RCC 7860 (cell line): ENCODE measurements at places on chromosomes 6 and 20.
A peak's percentile ranks its signal among the peaks of the same experiment; 100 is the strongest.

DNA sequence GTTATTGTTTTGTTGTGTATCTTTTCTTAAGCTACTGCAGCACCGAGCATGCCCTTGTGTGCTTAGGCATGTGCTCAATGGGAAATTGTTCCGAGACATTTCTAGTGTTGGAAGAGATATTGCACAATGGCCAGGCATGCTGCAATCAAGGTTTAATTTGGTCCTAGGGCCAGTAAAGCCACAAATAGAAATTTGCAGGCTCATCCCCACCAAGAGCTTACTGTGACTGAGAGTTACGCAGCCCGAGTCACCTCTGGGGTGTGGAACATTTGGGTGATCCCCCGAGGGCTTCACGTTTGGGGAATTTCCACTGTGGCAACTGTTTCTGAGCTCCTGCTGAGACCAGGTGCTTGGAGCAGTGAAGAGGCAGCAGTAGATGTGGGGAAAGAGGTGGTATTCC lies 65.8 kb downstream of the ADTRP start:
- DNase-seq, result no peak

GRCh38 chr6:96575359-96575758 lies 12.4 kb downstream of the FHL5 start:
- no peak for DNase-seq

GRCh38 chr6:52603000-52603795 lies 26.3 kb upstream of the TRAM2 start:
- peak; percentile 56 for DNase-seq

DNA sequence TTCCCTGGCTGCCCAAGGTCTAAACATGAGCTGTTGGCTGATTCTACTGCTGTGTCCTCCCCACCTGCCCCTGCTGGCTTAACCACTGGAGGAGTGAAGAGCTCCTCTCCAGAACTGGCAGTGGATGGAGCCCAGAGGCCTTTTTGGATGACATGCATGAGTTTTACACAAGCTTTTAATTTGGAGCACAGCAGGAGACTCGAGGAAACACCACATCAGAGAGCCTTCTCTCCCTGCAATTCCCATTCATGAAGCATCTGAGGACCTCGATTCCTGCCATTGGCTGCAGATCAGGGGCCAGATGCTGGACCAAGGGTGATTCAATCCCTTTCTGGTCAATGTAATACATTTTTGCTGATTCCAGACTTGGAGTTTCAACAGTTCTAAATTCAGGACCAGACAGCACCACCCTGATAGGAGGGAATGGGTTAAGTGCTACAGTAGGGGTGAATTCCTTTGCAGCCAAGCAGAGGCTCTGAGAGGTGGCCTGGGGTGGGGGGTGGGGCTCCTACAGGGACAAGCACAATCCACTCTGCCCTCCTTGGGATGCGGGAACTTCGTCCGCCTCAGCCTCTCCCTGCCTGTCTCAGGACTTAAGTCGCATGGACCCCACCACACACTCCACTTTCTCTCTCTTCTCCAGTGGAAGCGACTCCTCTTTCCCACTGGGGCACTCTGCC lies 599 bp upstream of the PSORS1C1 start:
- peak; percentile 34 for DNase-seq

GRCh38 chr6:27303613-27304272 lies 8.3 kb downstream of the POM121L2 start:
- no peak for DNase-seq

DNA sequence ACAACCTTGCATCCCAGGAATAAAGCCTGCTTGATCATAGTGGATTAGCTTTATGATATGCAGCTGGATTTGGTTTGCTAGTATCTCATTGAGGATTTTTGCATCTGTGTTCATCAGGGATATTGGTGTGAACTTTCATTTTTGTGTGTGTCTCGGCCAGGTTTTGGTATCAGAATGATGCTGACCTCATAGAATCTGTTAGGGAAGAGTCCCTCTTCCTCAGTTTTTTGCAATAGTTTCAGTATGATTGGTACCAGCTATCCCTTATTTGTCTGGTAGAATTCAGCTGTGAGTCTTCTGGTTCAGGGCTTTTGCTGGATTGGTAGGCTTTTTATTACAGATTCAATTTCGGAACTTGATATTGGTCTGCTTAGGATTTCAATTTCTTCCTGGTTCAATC lies 132.5 kb downstream of the ZFAND3 start:
- DNase-seq, result no peak

GRCh38 chr6:41097467-41098090 lies 24.8 kb downstream of the NFYA start:
- no peak for DNase-seq

GRCh38 chr6:133463790-133464189 lies 222.6 kb downstream of the EYA4 start:
- DNase-seq, result no peak
